Gastrocnemius medialis (tissue), 4 donors: ENCODE measurements at places on chromosomes 16 and 17.

DNA sequence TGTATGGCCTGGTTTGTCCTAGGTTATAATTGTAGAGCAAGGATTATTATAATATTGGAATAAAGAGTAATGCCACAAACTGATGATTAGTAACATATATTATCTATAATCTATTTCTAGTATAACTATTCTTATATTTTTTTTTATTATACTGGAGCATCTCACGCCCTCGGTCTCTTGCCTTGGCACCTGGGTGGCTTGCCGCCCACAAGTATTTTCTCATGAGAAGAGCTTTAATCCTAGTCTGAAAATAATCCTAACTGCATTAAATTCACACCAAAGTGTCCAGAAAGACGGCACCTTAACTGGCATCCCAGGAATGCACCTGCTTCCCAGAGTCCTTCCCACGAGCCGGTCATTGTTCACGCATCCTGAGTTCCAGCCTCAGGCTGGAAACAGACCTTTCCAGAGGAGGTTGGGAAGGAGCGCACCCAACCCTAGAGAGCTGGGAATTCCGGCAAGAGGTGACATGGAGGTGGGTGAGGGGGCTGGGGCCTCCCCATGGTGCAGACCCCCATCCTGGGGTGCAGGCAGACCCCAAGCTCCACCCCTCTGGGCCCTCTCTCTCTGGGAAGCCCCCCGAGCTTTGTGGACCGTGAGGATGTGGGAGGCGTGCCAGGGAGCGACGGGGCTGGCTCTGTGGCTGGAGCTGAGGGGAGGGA, 15.9 kb downstream of the CHMP1A start:
- peaks cover 8% of the 10 kb centered on the region for H3K4me1 ChIP-seq
- H3K27me3 ChIP-seq: no peaks in the 10 kb centered on the region
- DNase-seq: no peak
- H3K27ac ChIP-seq: no peak overlapping the region

DNA sequence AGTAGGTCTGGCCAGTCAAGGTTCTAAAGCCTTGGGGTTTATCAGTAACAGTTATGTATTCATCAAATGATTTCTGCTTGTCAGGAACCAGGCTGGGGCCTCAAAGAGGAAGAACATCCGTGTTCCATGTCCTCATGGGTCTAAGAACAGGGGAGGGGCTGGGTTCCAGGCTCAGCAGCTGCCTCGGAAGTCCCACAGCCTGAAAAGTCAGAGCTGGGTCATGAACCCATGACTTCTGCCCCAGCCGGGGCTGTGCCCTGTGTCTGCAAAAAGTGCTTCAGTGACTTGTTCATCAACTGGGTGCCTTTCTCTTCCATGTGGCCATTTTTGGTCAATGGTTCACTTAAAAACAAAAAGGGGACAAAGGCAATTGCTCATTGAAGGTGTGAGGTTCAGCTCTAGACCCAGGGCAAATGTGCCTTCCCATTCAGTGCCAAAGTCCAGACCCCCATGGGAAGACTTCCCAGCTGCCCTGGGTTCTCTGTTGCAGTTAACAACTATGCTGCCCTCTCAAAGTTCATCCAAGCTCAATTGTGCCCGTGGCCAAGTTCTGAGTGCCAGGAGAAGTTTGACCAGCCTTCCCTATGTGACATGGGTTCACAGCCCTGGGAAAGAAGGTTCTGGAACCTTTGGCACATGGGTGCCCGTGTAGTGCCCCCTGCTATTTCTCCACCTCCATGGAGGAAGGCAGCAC, 18.5 kb downstream of the TBKBP1 start:
- H3K4me1 ChIP-seq: no peaks in the 10 kb centered on the region
- H3K36me3 ChIP-seq: peaks cover 19% of the 10 kb centered on the region
- DNase-seq: no peak
- no peak overlapping the region for H3K4me3 ChIP-seq
- H3K27ac ChIP-seq: no peak overlapping the region

GRCh38 chr16:35252356-35252936, 1793.0 kb downstream of the TP53TG3F start:
- H3K27ac ChIP-seq: no peak overlapping the region
- H3K27me3 ChIP-seq: no peaks in the 10 kb centered on the region
- no peak overlapping the region for H3K4me3 ChIP-seq
- H3K36me3 ChIP-seq: no peaks in the 10 kb centered on the region
- DNase-seq: no peak

GRCh38 chr17:58051468-58051867, 31.8 kb upstream of the DYNLL2 start:
- DNase-seq: no peak
- no peak overlapping the region for H3K27ac ChIP-seq
- H3K36me3 ChIP-seq: no peaks in the 10 kb centered on the region
- H3K4me3 ChIP-seq: no peak overlapping the region
- no peaks in the 10 kb centered on the region for H3K4me1 ChIP-seq

DNA sequence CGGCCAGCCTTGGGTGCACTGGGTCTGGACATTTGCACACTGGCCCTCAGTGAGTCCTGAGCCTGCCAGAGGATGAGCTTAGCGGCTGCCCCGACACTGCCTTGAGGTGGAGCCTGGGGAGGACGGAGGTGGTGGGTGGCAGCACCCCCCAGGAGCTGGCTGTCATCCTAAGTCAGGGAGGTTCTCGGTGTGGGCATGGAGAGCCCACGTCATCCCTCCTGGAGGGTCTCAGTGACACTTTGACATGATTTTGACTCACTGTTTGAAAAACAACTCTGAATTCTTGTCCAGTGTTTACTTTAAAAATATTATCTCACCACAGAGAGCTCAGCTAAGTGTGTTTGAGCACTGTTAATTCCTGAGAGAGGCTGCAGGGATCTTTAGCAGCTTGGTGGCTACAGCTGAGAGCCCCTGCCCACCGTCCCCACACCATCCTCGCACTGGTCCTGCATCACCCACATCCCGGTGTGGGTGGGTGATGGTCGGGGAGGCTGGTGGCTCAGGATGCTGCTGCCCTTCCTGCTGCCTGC, 63.1 kb downstream of the BANP start:
- H3K36me3 ChIP-seq: peaks cover 4% of the 10 kb centered on the region
- no peak overlapping the region for H3K27ac ChIP-seq
- no peak for DNase-seq
- H3K4me1 ChIP-seq: no peaks in the 10 kb centered on the region

- no peaks in the 10 kb centered on the region for H3K27me3 ChIP-seq
- H3K27ac ChIP-seq: no peak overlapping the region
- no peak overlapping the region for H3K4me3 ChIP-seq
- H3K4me1 ChIP-seq: peaks cover 8% of the 10 kb centered on the region
- DNase-seq: no peak
- H3K36me3 ChIP-seq: no peaks in the 10 kb centered on the region
Observed at GRCh38 chr17:40491486-40491885, 9.9 kb downstream of the TNS4 start.

GRCh38 chr17:73510981-73511718, 133.1 kb downstream of the SDK2 start:
- H3K27ac ChIP-seq: no peak overlapping the region
- no peaks in the 10 kb centered on the region for H3K4me1 ChIP-seq
- no peaks in the 10 kb centered on the region for H3K36me3 ChIP-seq
- H3K4me3 ChIP-seq: no peak overlapping the region
- no peak for DNase-seq

DNA sequence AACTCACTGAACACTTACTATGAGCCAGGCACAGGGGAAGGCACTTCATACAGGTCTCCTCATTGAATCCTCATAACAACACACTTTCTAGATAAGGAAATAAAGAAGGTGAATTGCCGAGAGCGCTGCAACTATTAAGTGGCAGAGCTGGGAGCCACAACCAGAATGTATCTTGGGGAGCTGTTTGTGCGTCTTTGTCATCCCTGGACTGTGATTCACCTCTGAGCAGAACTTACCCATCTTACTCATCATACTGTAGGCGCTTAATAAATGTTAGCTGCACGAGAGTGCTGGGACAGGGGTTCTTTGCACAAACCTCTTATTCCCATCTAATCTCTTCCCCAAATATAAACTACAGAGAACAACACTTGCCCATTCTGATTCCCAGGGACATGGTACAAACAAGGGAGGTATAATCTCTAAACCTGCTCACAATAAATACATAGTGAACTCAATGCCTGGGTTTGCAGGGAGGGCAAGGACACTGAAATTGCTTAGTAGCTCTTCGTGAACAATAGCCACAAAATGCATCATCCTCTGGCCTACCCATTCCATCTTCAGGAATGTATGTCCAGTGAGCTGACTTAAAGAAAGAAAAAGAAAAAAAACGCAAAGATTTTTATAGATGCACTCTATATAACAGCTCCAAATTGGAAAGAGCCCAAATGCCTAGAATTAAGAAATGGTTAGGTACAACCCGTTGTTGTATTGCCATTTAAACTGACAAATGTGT, 43.0 kb downstream of the MYO18A start:
- peak overlapping the region; percentile 98 for H3K27ac ChIP-seq
- peak overlapping the region; percentile 71 for H3K4me3 ChIP-seq
- DNase-seq: no peak
- H3K27me3 ChIP-seq: no peaks in the 10 kb centered on the region
- H3K4me1 ChIP-seq: peaks cover 78% of the 10 kb centered on the region
- no peaks in the 10 kb centered on the region for H3K36me3 ChIP-seq

- no peak for DNase-seq
- no peaks in the 10 kb centered on the region for H3K36me3 ChIP-seq
- no peak overlapping the region for H3K27ac ChIP-seq
- H3K4me3 ChIP-seq: no peak overlapping the region
- H3K27me3 ChIP-seq: no peaks in the 10 kb centered on the region
Observed at GRCh38 chr17:50187394-50187725, 14.1 kb downstream of the COL1A1 start.

DNA sequence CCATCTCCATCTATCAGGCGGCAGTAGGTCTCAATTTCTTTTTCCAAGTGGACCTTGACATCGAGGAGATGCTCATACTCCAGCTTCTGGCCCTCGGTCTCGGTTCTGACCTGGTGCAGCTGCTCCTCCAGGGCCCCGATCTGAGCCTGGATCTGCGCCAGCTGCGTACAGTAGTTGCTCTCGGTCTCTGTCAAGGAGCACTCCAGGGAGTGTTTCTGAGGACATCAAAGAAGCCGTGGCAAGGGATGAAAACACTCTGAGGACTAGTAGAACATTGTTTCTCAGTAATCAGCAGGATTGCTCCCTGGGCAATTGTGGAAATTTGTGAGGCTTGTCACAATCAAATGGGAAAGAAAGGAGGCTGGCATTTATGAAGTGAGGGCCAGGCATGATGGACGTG, 5.9 kb downstream of the KRT28 start:
- no peaks in the 10 kb centered on the region for H3K36me3 ChIP-seq
- DNase-seq: no peak
- H3K27ac ChIP-seq: no peak overlapping the region
- H3K4me1 ChIP-seq: no peaks in the 10 kb centered on the region
- H3K4me3 ChIP-seq: no peak overlapping the region

DNA sequence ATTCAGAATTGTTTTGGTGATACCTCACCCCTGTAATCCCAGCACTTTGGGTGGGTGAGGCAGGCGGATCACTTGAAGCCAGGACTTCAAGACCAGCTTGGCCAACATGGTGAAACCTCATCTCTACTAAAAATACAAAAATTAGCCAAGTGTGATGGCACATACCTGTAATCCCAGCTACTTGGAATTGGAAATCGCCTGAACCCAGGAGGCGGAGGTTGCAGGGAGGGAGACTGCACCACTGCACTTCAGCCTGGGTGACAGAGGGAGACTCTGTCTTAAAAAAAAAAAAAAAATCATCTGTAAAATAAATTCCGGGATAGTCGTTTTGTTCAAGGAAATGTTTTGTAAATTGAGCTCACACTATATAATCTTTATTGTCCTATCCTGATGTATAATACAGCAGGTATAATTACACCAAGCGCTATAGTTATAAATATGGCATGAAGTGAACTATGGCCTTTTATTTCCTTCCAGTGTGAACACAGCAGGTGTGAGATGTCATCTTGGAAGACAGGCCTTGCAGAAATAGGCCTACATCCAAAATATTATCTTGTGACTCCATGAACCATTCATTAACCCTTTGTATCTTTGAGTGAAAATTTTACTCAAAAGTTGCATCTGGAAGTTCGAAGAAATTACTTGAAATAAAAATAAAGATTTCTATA, 25.4 kb downstream of the PLA2G10 start:
- peaks cover 6% of the 10 kb centered on the region for H3K4me1 ChIP-seq
- no peak for DNase-seq
- no peak overlapping the region for H3K27ac ChIP-seq
- H3K4me3 ChIP-seq: no peak overlapping the region
- no peaks in the 10 kb centered on the region for H3K27me3 ChIP-seq

- H3K27me3 ChIP-seq: no peaks in the 10 kb centered on the region
Observed at GRCh38 chr17:80682372-80682771, 137.7 kb downstream of the RPTOR start.

GRCh38 chr16:29318037-29318436, 88.5 kb downstream of the NPIPB11 start:
- no peak overlapping the region for H3K4me3 ChIP-seq
- H3K27ac ChIP-seq: no peak overlapping the region
- DNase-seq: no peak
- no peaks in the 10 kb centered on the region for H3K4me1 ChIP-seq

- H3K36me3 ChIP-seq: no peaks in the 10 kb centered on the region
- no peak overlapping the region for H3K4me3 ChIP-seq
- H3K27ac ChIP-seq: no peak overlapping the region
- no peak for DNase-seq
- peaks cover 55% of the 10 kb centered on the region for H3K4me1 ChIP-seq
Observed at GRCh38 chr17:55706808-55707773, 15.6 kb downstream of the TMEM100 start.

- no peaks in the 10 kb centered on the region for H3K36me3 ChIP-seq
- no peak overlapping the region for H3K4me3 ChIP-seq
- H3K4me1 ChIP-seq: peaks cover 4% of the 10 kb centered on the region
- no peak for DNase-seq
Observed at GRCh38 chr17:27541301-27542023, 85.2 kb downstream of the KSR1 start.

GRCh38 chr16:50718061-50718760, 23.7 kb upstream of the CYLD start:
- DNase-seq: no peak
- H3K4me1 ChIP-seq: no peaks in the 10 kb centered on the region
- no peak overlapping the region for H3K4me3 ChIP-seq
- H3K27me3 ChIP-seq: no peaks in the 10 kb centered on the region
- H3K36me3 ChIP-seq: no peaks in the 10 kb centered on the region

- peaks cover 35% of the 10 kb centered on the region for H3K4me1 ChIP-seq
- H3K27ac ChIP-seq: peak overlapping the region; percentile 98
- H3K36me3 ChIP-seq: no peaks in the 10 kb centered on the region
Observed at GRCh38 chr16:46973996-46974324, 486 bp upstream of the DNAJA2 start.

- H3K4me3 ChIP-seq: peak overlapping the region; percentile 87
- peaks cover 21% of the 10 kb centered on the region for H3K4me1 ChIP-seq
Observed at GRCh38 chr17:81345228-81346089, 49.8 kb upstream of the BAHCC1 start.

GRCh38 chr17:205148-205669, 23.8 kb upstream of the DOC2B start:
- no peak overlapping the region for H3K4me3 ChIP-seq
- DNase-seq: no peak
- H3K4me1 ChIP-seq: no peaks in the 10 kb centered on the region
- no peaks in the 10 kb centered on the region for H3K27me3 ChIP-seq

GRCh38 chr16:71792176-71792575, 16.5 kb downstream of the AP1G1 start:
- peaks cover 36% of the 10 kb centered on the region for H3K4me1 ChIP-seq
- no peak for DNase-seq
- H3K36me3 ChIP-seq: peaks cover 24% of the 10 kb centered on the region
- H3K4me3 ChIP-seq: no peak overlapping the region

GRCh38 chr17:27549251-27549893, 81.6 kb upstream of the LGALS9 start:
- no peak overlapping the region for H3K4me3 ChIP-seq
- no peaks in the 10 kb centered on the region for H3K36me3 ChIP-seq
- no peak overlapping the region for H3K27ac ChIP-seq
- no peaks in the 10 kb centered on the region for H3K27me3 ChIP-seq
- no peak for DNase-seq

GRCh38 chr16:55526441-55526840, 17.6 kb downstream of the LPCAT2 start:
- peak overlapping the region; percentile 18 for H3K27ac ChIP-seq
- no peak for DNase-seq
- H3K4me1 ChIP-seq: no peaks in the 10 kb centered on the region
- no peaks in the 10 kb centered on the region for H3K27me3 ChIP-seq
